Activated naive CD4-positive, alpha-beta T cell (primary cell): ENCODE measurements at places on chromosomes 2 and 18.

GRCh38 chr18:39039813-39040212 is 1474.2 kb upstream of the CELF4 start:
- DNase-seq, result no peak

- no peak for DNase-seq
These were observed 629.1 kb downstream of the DPP10 start for GRCh38 chr2:115071534-115071933.

- DNase-seq, result no peak
These were observed 33.6 kb downstream of the GTF2A1L start for GRCh38 chr2:48651158-48651790.

DNA sequence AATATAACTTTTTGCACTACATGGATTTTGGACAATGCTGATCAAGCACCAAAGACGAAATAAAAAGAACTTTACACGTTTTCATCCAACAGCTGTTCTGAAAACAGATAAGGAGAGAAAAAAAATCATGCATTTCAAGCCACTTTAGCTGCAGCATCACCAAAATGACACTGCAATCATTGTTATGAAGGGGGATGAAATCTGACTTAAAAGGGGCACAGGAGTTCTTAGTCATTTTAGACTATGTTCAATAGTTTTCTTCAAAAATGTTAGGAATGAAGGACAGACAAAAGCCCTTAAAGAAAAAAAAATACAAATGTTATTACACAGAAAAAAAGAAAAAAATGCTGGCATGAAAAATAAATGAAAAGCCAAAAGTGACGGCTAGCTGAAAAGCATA is 71.2 kb downstream of the CUL3 start:
- no peak for DNase-seq

DNA sequence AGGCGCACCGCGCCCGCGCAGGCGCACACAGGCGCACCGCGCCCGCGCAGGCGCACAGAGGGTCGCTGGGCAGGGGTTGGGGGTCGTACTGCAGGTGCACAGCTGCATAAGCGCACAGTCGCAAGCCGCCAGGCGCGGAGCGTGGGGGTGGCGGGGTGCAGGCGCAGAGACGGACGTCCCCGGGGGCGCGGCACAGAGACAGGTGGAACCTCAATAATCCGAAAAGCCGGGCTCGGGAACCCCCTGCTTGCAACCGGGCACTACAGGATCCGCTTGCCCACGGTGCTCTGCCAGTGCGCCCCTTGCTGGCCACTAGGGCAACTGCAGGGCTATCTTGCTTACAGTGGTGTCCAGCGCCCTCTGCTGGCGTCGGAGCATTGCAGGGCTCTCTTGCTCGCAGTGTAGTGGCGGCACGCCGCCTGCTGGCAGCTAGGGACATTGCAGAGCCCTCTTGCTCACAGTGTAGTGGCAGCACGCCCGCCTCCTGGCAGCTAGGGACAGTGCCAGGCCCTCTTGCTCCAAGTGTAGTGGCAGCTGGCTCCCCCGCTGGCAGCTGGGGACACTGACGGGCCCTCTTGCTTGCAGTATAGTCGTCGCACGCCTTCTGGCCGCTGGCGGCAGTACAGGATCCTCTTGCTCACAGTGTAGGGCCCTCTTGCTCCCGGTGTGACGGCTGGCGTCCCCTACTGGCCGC is 34.9 kb downstream of the FAM110C start:
- peak; percentile 17 for DNase-seq

DNA sequence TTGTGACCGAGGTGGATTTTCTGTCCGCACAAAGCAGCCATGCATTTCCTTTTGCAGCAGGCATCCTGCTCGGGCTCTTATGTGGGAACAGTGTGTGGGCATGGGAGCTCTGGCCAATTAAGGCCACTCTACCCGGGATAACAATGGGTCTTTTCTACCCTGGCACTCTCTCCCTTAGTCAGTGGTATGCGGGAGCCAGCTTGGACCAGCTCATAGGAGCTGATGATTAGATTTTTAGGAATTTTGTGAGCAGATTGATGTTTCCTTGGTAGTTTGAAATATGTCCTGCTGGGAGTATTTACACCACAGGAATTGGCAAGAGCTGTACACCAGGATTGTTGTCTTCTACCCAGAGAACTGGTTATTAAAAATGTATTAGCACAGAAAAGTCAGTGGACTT is 89.3 kb downstream of the SPP2 start:
- no peak for DNase-seq

DNA sequence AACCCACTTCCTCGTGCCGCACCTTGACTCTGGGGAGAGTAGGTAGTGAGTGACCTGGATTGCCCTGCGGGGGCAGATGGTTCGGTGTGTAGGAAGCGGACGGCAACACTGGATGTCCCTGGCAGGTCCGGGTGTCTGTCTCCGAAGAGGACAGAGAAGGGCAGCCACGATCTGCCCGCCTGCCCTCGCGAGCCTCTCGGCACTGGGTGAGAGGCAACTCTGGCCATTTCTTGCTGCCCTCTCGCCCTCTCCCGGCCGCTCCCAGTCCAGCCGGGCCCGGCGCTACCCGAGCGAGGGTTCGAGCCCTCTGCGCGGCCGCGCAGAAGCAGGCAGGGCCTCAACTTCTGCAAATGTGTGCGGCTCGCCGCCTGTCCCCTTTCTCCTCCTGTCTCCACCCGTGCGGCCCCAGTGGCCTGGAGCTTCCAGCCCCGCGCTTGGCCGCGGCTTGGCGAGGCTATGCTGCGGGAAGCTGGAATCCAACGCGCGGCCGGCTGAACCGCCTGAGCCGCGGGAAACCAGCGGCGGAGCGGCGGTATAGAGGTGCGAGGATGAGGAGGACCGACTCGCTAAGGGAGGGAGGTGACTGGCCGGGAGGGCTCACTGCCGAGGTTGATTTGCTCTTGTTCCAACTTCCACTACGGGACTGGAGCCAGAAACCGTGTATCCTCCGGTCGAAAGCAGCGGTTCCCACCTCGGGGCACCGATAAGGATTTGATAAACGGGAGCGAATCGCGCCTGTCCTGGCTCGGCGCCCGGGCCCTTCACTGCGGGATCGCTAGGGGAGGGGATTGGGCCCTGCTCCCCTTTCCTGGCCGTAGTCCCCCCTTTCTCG is 1.5 kb downstream of the EPAS1 start:
- DNase-seq, result no peak

DNA sequence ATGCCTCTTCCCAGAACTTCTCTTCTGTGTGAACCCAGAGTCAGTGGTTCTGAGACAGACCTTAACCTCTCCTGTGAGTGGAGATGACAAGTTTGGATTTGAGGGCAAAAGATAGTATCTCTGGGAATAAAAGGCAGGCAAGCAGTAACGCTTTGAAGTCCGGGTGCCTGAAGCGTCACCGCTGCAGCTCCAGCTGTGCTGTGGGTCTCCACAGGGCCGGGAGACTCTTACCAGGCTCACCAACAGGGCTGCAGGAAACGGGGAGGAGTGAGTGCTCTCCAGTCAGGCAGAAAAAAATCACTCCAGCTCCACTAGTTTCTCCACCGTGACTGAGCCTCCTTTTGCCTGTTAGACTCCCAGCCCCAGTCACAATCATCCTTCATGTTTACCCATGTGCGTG is 79.7 kb upstream of the MAP4K4 start:
- no peak for DNase-seq

DNA sequence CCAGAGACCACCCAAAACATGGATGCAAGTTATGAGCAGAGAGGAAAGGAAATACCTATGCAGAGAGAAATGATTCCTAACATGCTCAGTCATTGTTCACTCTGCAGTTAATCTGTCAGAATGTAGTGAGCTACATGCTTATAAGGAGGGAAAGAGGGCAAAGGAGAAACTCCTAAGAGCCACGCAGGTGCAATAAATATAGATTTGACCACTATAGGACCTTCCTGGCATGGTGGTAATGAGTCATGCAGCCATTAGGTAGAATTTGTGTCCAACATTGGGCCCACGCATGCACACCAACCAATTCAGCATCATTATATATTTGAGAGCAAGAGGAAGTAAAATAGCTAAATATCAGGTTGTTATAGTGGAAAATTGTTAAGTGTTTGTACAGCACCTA is 699.9 kb downstream of the DSC3 start:
- no peak for DNase-seq

- DNase-seq, result no peak
These were observed 89.1 kb downstream of the ALPK2 start for GRCh38 chr18:58539659-58540380.

DNA sequence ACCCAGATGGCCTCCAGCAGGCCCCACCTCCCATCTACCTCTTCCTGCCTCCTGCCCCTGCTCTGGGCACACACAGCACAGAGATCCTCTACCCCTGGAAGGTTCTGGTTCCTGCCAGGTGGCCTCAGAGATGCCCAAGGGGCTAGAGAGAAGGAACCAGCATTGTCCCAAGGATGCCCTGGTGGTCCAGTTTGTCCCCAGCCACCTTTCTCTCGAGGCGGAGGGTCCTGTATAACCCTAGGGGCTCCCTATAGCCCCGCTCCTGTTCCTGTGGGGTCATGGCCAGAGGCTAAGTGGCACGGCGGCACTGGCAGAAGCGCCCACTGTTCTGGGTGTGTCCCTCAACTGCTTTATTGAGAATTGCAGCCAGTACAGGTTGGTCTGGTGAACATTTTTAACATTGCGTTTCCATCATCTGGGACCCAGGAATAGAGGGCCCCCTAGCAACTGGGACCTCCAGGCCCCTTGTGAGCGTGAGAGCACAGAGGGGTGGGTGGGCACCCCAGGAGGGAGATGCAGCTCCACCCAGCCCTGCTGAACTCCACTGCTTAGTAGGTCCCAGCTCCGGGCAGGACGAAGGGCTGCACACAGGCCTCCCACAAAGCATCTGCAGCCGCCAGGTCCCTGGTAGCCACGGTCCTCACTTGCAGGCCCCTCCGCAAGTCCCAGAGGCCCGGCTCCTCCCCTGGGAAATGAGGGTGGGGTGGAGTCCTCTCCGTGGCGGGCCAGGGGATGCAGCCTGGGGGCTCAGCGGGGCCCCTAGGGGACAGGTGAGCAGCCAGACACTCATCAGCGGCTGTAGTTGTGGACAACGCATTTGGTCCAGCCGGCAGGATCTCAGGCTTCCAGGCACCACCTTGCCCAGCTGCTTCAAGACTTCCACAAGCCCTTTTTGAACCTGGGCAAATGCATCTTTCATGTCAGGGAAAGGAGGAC is 33.1 kb downstream of the GPC1 start:
- no peak for DNase-seq

- DNase-seq, result no peak
These were observed 90.2 kb downstream of the CABLES1 start for GRCh38 chr18:23225503-23225902.

DNA sequence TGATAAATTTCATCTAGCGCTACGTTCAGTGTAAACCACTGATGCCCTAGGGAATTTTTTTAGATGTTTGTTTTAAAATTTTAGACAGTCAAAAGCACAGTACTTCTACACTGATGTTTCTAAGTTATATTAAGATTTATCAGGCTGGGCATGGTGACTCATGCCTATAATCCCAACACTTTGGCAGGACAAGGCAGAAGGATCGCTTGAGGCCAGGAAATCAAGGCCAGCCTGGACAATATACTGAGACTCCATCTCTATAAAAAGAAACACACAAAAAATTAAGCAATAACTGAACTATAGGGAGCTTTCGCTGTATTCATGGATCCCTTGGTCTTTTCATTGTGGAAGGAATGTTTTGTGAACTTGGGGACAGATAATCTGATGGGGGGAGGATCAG is 50.6 kb upstream of the MAPRE2 start:
- no peak for DNase-seq

- DNase-seq, result peak; percentile 61
These were observed 12.1 kb downstream of the CD226 start for GRCh38 chr18:69935319-69936190.
